ENCODE measurements at places on chromosomes 3 and 15. TPM values are rescaled to one million over a fixed set of nuclear protein-coding genes. Genes with fewer than 3 reads are reported as not detected.

The TRIP4 gene
- 19.4 TPM for polyA plus RNA-seq

The MAGEL2 gene
- polyA plus RNA-seq: 0.29 TPM

The OR5H2 gene
- not detected for polyA plus RNA-seq

The PRTG gene
- 0.89 TPM for polyA plus RNA-seq

The GUCA1C gene
- polyA plus RNA-seq: not detected

The SLC41A3 gene
- polyA plus RNA-seq: 43.5 TPM

The TRAIP gene
- polyA plus RNA-seq: 9.2 TPM

The PLA2G4D gene
- not detected for polyA plus RNA-seq

The SLC51B gene
- polyA plus RNA-seq: not detected

The DLG1 gene
- 21.2 TPM for polyA plus RNA-seq

The CLDN11 gene
- polyA plus RNA-seq: 318 TPM

The ATP13A5 gene
- not detected for polyA plus RNA-seq

The GRK7 gene
- polyA plus RNA-seq: not detected

The KIF15 gene
- 3.7 TPM for polyA plus RNA-seq

The PHC3 gene
- polyA plus RNA-seq: 24.2 TPM

The AGBL1 gene
- not detected for polyA plus RNA-seq

The PLS1 gene
- 0.34 TPM for polyA plus RNA-seq

The WDR53 gene
- polyA plus RNA-seq: 5.3 TPM

The GRIP2 gene
- 0.05 TPM for polyA plus RNA-seq

The SLC12A8 gene
- polyA plus RNA-seq: 3.5 TPM

The IL17RE gene
- polyA plus RNA-seq: 8.6 TPM

The CGGBP1 gene
- 45.5 TPM for polyA plus RNA-seq

The UROC1 gene
- not detected for polyA plus RNA-seq

The KCNH8 gene
- polyA plus RNA-seq: not detected

The PLSCR2 gene
- polyA plus RNA-seq: not detected

The CISH gene
- 4.0 TPM for polyA plus RNA-seq

The ZSCAN29 gene
- polyA plus RNA-seq: 6.8 TPM

The GMPS gene
- polyA plus RNA-seq: 33.9 TPM

The SIDT1 gene
- not detected for polyA plus RNA-seq

The RPP25 gene
- 0.38 TPM for polyA plus RNA-seq

The FBXO40 gene
- polyA plus RNA-seq: not detected

The THRB gene
- polyA plus RNA-seq: not detected

The GABRG3 gene
- not detected for polyA plus RNA-seq

The C3orf33 gene
- 1.2 TPM for polyA plus RNA-seq
